ENCODE measurements at places on chromosomes 11 and 22. TPM values are rescaled to one million over a fixed set of nuclear protein-coding genes. Genes with fewer than 3 reads are reported as not detected.

DNA sequence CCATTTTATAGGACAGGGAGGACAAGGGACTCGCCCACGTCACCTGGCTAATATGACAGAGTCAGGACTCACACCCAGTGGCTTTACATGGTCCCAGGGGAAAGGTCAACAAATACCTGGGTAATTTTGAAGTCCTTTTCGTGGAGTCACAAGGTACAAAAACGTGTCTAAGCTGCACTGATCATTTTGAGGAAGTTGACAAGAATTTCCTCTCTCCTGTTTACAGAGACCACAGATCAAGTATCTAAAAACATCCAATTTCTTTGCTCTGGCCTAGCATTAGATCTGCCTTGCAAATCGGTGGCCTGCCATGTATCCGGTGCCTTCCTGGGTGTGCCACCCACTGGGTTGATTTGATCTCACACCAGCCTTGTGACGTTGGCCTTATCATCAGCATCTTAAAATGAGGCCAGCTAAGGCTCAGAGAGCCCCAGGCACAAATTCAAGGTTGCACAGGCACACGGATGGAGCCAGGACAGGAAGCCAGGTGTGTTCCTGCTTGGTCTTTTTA, 17.6 kb downstream of the GDPD5 start:
- DNase-seq: peak; percentile 60

- no peak for DNase-seq
Measured at GRCh38 chr22:20093418-20094196, 13.6 kb downstream of the DGCR8 start.

DNA sequence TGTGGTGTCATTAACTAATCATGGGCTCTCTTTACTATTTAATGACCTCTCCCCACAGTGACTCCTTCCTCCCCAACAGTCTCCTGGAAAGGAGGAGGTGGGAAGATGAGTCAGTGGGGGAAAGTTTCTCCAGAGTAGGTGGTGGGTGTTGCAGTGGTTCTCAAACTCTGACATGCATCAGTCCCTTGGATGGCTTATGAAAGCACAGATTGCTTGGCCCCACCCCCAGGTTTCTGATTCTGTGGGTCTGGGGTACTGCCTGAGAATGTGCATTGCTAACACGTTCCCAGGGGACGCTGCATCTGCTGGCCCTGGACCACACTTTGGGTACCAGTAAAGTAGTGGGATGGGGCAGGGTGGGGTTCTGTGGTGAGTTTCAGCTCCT, 9.8 kb downstream of the CD82 start:
- no peak for DNase-seq

GRCh38 chr11:75625991-75626888, 42.6 kb downstream of the MAP6 start:
- no peak for DNase-seq

C11orf42 gene
- not detected for total RNA-seq

C11orf16 gene
- total RNA-seq: not detected

GRCh38 chr22:22820076-22820475, 67.5 kb upstream of the IGLL5 start:
- DNase-seq: no peak

DNA sequence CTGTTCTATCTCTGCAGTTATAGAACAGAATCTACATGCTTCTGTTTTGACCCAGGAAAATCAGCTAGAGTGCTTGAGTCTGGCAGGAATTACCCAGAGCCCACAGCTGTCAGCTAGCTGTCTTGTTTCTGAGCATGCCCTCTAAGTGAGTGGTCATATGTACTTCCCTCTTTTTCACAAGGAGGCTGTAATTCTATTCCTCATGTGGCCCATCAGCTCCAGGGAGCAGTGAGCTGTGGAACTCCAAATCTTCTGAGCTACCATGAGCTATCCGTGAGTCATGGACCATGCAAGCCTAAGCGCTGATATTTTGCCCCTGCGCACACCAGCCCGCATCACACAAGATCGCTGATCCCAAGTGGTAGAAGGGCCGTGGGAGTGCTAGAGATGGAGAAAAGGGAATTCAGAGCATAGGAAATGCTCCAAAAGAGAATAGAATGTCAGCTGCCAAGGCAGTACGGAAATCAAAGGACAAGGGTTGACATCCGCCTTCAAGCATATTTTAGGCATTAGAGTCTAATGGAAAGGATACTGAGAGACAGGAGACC, 5.4 kb downstream of the FJX1 start:
- DNase-seq: no peak

GRCh38 chr11:70306586-70307033, 36.1 kb downstream of the PPFIA1 start:
- DNase-seq: no peak

DNA sequence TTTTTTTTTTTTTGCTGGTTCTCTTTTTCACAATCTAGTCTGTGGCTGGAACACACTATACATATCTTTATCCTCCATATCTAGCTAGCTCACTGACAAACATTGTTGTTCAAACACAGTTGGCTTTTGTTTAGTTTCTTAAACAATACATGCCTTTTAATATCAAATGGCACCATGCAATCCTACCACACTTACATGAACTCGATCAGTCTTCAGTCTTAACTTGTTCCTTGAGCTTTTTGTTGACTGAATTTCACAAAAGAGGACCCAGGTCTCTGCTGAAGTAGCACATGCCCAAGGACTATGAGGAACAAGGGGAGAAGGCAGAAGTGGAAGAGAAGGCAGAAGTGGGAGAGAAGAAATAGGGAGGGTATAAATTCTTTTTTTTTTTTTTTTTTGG, 25.5 kb downstream of the TMEM123 start:
- no peak for DNase-seq

- DNase-seq: no peak
Measured at GRCh38 chr11:60977224-60977623, 5.7 kb downstream of the CD6 start.

- no peak for DNase-seq
Measured at GRCh38 chr11:3123305-3123704, 41.8 kb downstream of the OSBPL5 start.

- no peak for DNase-seq
Measured at GRCh38 chr11:48008951-48009270, 28.6 kb downstream of the PTPRJ start.

- no peak for DNase-seq
Measured at GRCh38 chr22:28594797-28595462, 84.7 kb downstream of the TTC28 start.

DNA sequence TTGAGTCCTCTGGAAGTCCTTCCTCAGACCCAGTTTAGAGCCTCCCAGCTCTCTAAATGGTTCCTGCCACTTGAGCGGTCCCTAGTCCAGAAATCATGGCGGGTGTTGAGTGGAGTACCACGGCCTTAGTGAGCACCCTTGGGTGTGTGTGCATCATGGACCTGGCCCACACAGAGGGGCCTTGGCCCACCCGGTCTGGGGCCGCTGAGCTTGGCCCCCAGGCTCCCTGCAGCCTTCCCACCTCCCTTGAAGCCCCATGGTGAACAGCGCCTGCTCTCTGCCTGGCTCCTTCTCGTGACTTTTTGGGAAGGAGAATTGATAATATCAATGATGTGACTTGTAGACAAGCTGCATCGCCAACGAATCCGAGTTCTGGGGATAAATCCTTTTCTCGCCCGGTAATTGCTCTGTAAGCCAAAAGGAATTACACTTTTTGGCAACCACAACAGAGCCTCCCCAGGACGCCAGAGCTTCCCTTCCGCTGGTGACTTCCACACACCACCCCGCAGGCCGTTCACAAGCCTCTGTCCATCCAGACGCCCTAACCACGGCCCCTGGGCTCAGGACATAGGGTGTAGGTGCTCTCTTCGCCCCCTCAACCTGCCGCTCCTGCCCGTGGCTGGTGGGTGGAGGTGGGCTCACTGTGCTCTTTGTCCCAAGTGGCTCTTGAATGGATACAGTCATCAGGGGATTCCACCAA, 93.8 kb downstream of the NECTIN1 start:
- no peak for DNase-seq
